Tibial nerve (tissue), 4 donors: ENCODE measurements at places on chromosomes 5 and 9. TPM values are rescaled to one million over a fixed set of nuclear protein-coding genes. Genes with fewer than 3 reads are reported as not detected.

C1QTNF2 gene
- 1.5 TPM for total RNA-seq

- no peaks in the 10 kb centered on the region for H3K4me1 ChIP-seq
- DNase-seq = no peak
- no peaks in the 10 kb centered on the region for H3K36me3 ChIP-seq
- no peaks in the 10 kb centered on the region for H3K27me3 ChIP-seq
Measured at GRCh38 chr5:171614971-171615653, 170.5 kb upstream of the SMIM23 start.

GRCh38 chr9:124972241-124972770, 31.4 kb upstream of the GOLGA1 start:
- no peak overlapping the region for H3K27ac ChIP-seq
- peaks cover 65% of the 10 kb centered on the region for H3K36me3 ChIP-seq
- H3K27me3 ChIP-seq = no peaks in the 10 kb centered on the region
- no peaks in the 10 kb centered on the region for H3K4me1 ChIP-seq
- no peak for DNase-seq
- H3K4me3 ChIP-seq = no peak overlapping the region

GRCh38 chr5:118165619-118166018, 822.7 kb downstream of the DTWD2 start:
- no peaks in the 10 kb centered on the region for H3K36me3 ChIP-seq
- no peaks in the 10 kb centered on the region for H3K4me1 ChIP-seq
- no peak overlapping the region for H3K27ac ChIP-seq
- no peak overlapping the region for H3K4me3 ChIP-seq

PCDHA6 gene
- 1.9 TPM for total RNA-seq

DNA sequence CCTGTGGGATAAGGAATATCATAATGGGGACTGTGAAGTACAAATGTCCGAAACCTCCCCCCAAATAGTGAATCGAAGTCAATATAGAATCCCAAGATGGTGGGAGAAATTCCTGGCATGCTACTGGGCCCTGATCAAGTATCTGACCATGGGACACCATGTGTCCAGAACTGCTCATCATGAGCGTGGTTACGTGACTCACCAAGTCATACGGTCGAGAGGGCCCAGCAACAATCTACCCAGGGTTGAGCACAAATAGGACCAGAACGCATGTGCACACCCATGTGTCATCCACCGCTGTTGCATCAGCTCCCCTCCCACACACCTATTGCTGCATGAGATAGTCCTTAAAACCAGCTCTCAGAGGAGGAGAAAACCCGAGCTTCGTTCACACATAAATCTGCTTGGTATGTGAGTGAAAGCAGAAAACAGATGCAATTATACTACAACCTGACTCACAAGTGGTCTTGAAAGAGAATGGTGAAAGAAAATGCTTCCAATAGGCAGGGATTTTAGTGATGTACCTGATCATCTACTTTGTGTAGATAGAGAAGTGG, 353.2 kb downstream of the CWC27 start:
- no peak overlapping the region for H3K27ac ChIP-seq
- H3K27me3 ChIP-seq = no peaks in the 10 kb centered on the region
- H3K4me3 ChIP-seq = no peak overlapping the region
- no peak for DNase-seq

- no peaks in the 10 kb centered on the region for H3K36me3 ChIP-seq
- no peak for DNase-seq
- H3K4me1 ChIP-seq = peaks cover 20% of the 10 kb centered on the region
- no peaks in the 10 kb centered on the region for H3K27me3 ChIP-seq
Measured at GRCh38 chr5:103472265-103472664, 90.3 kb downstream of the NUDT12 start.

- H3K4me1 ChIP-seq = no peaks in the 10 kb centered on the region
- H3K27me3 ChIP-seq = no peaks in the 10 kb centered on the region
- H3K4me3 ChIP-seq = no peak overlapping the region
- peak overlapping the region; percentile 66 for H3K27ac ChIP-seq
Measured at GRCh38 chr5:16544607-16545374, 72.0 kb downstream of the RETREG1 start.

GRCh38 chr5:149235841-149236240, 35.8 kb upstream of the AFAP1L1 start:
- H3K4me1 ChIP-seq = no peaks in the 10 kb centered on the region
- peaks cover 73% of the 10 kb centered on the region for H3K36me3 ChIP-seq
- H3K4me3 ChIP-seq = no peak overlapping the region
- H3K27ac ChIP-seq = no peak overlapping the region

OMD gene
- total RNA-seq = 64.9 TPM

INSL4 gene
- not detected for total RNA-seq
